Fibroblast of gingiva (primary cell): ENCODE measurements at places on chromosomes 4 and X.

DNA sequence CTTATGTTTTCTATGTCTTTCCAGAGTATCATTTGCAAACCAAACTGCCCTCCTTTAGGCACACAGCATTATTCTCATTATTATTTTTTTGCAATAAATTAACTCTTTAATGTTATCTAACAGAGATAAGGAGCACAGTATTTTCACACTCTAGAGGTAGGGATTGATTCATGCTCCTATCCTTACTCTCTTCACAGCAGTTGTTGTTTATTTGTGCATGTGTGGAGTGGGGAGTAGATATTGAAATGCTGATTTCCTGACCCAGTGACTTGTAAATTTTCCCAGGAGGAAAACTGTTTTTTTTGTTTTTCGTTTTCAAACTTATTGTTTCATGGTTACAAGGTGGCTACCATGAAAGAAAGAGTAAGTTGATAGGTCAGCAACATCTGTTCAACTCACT is 140.0 kb downstream of the NPFFR2 start:
- DNase-seq: no peak

GRCh38 chrX:74656079-74656745 is 41.8 kb upstream of the RLIM start:
- DNase-seq: no peak

DNA sequence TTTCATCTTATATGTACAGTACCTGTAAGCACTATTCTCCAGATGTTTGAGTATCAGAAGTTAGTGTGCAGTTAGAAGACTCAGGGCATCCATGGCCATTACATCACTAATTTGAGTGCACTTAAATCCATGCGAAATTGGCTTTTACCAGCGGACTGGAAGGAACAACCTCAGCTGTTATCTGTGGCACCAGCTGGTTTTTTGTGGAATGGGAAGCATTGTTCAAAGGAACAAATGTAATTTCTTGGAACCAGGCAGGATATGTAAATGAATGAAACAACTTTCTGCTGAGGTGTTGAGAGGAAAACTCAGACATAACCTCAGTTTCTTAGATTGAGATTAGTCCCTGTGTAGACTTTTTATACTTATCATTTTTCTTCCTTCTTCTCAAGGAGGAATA is 60.2 kb downstream of the PDGFRA start:
- DNase-seq: no peak

DNA sequence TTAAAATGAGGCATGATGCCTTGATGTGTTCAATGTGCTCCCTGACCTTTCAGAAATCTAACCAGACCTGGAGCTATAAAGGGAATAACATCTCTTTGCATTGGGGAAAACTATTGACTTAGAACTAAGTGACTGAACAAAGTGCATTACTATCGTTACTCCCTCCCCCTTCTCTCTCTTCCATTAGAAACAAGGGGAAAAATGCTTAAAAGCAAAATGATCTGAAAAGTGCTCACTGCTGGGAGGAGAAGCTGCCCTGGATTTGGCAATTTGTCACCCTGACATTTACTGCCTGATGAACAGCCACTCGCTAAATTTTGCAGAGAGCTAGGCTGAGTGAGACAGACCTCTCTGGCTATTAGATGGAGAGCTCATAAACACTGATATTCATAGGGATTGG is 48.6 kb upstream of the PARM1 start:
- no peak for DNase-seq

GRCh38 chr4:173547889-173548288 is 17.9 kb upstream of the HAND2 start:
- DNase-seq: no peak

- no peak for DNase-seq
These were observed 869.4 kb upstream of the FRG1 start for GRCh38 chr4:189071241-189071640.

DNA sequence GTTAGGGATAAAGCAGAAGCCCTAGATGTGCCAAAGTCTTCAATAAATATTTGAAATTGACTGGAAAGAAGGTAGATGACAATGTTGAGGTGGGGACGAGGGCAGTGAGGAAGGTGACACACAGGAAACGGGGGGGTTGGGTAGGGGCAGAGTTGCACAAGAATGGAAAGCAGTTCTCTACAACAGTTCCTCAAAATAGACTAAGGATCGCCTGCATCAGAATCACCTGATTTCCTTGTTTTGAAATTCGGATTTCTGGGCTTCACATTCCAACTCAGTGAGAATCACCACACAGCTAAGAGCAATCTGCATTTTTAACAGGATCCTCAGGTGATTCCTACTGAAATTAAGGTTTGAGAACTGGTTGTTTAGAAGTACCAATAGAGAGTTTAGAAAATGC is 70.6 kb downstream of the ARFIP1 start:
- DNase-seq: peak; percentile 9

DNA sequence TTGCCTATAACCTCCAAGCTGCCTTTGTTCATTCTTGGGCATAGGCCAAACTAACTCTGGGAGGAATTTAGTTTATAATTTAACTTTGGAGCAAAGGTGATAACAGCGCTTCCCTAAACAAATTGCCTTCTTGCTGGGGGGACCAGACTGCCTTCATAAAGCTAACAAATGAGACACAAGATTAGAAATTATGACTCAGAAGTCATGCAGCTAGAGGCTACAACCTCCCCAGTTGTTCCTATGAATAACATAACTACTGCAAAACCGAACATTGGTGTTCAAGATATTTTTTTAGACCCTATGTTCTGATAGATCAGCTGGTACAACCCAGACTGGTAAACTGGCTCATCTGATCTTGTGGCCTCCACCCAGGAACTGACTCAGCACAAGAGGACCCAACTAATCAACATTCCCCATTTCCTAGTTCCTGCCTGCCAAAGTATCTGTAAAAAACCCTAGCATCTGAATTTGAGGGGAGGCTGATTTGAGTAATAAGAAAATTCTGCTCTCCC is 22.0 kb upstream of the TMPRSS11B start:
- DNase-seq: no peak
